ENCODE measurements at places on chromosomes 7 and 10. TPM values are rescaled to one million over a fixed set of nuclear protein-coding genes. Genes with fewer than 3 reads are reported as not detected.

DNA sequence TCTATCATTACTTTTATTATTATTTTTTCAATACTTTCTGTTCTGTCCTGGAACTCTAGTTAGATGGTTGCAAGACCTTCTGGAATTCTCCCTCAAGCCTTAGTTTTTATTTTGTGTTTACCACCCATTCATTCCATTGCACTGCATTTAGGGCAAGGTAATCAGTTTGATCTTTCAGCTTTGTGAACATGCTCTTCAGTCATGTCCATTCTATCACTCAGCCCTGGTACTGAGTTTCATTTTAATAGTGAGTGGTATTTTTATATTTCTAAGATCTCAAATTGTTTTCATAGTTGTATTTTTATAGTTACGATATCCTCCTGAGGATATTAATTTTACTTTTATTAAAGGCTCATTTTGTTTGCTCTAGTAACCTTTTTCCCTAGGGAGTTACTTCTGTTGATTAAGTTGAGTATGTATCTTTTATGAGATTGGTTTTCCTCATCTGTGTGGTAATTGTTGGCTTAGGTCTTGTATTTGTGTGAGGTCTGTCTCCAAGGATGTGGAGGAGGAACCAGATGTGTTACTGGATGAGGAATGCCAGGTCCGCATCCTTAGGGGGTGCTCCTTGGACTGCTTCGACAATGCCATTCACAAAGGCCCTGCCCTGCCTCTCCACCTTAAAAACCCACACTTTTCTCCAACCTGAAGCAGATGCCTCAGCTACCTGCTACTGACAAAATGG lies 46.7 kb upstream of the RAB18 start:
- H3K27me3 ChIP-seq = no peaks in the 10 kb centered on the region
- H3K36me3 ChIP-seq = no peaks in the 10 kb centered on the region

DNA sequence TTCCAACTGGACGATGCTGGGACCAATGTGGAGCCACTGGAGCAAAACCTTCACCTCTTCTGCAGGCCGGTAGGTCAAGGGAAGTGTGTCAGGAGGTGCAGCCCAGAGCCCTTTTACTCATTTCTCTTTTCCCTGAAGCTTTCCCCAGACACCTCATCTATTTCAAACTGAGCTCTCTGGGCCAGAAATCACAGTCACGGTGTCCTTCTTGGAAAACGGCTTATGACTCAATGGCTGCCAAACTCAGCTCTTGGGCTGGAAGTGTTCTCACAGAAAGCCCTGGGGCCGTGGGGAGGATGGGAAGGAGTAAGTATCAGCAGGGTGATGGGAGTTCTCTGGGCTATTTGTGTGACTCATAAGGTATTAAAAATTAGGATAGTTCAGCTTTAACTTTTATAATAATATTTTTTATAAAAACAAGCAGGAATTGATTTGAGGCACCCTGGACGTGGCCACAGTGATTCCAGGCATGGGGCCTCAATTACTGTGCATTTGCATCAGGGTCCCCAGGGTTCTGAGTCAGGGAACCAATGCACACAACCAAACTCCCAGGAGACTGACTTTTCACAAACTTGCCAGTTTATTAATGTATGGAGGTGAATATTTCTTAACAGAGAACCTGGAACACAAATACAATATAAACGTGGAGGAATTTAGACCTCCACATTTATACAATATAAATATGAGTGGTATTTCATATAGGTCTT lies 187.4 kb upstream of the TMEM72 start:
- H3K36me3 ChIP-seq = no peaks in the 10 kb centered on the region
- no peaks in the 10 kb centered on the region for H3K27me3 ChIP-seq
- no peaks in the 10 kb centered on the region for H3K4me1 ChIP-seq
- no peak overlapping the region for H3K4me3 ChIP-seq

DNA sequence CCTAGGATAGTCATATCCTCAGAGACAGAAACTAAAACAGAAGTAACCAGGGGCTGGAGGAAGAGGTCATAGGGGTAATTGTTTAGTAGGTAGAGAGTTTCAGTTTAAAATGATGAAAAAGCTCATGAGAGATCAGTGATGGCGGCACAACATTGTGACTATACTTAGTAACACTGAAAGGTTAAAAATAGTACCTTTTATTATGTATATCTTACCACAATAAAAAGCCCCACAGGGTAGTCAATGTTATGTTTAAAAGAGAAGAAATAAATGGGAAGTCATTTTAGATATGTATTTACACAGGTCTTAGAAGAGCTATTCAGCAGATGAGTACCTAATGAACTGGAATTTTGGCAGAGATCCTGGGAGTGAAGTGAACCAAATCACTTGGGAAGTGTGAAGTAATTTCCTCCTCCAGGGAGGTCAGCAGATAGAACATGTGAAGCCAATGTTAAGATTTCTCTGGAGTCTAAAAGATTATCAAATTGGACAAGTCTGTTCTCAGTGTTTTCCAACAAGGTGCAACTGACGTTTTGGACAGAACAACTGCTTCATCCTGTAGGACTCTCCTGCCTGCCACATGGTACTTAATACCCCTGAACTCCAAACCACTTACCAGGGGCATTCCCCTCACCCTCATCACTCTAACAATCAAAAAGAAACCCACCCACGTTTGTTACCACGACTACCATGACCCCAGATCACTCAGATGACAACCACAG lies 6.4 kb downstream of the CDCA7L start:
- DNase-seq = no peak
- no peak overlapping the region for H3K27ac ChIP-seq
- H3K4me3 ChIP-seq = no peak overlapping the region

GRCh38 chr10:21273400-21273968 lies 252.0 kb downstream of the SKIDA1 start:
- no peaks in the 10 kb centered on the region for H3K36me3 ChIP-seq
- no peaks in the 10 kb centered on the region for H3K27me3 ChIP-seq
- no peak for DNase-seq

GRCh38 chr10:21330628-21331020 lies 194.9 kb downstream of the SKIDA1 start:
- H3K4me1 ChIP-seq = peaks cover 15% of the 10 kb centered on the region
- DNase-seq = no peak
- no peaks in the 10 kb centered on the region for H3K36me3 ChIP-seq

- peaks cover 45% of the 10 kb centered on the region for H3K36me3 ChIP-seq
- no peaks in the 10 kb centered on the region for H3K27me3 ChIP-seq
Measured at GRCh38 chr10:16717622-16718395, 99.4 kb downstream of the RSU1 start.

Gene FBXL15
- total RNA-seq = 25.8 TPM

All from tibial nerve (tissue), 4 donors.